ENCODE measurements at places on chromosomes 13 and 19.

DNA sequence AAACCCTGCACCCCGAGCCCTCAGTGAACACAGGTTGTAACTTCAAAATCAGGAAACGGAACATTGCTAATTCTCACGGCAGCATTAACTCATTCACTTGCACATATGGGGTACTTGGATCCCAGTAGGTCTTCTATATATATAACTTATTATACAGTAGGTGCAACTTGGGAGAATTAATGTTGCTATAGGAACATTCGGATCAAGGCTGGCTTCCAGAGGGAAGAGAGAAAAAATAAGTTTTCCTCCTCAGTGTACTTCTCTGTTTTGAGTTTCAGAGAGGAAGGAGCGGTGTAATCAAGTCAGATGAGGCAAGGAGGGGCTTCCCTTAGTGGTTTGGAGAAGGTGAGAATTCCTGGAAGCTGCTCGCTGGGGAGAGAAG lies 90.9 kb upstream of the ZNF507 start:
- DNase-seq = no peak

DNA sequence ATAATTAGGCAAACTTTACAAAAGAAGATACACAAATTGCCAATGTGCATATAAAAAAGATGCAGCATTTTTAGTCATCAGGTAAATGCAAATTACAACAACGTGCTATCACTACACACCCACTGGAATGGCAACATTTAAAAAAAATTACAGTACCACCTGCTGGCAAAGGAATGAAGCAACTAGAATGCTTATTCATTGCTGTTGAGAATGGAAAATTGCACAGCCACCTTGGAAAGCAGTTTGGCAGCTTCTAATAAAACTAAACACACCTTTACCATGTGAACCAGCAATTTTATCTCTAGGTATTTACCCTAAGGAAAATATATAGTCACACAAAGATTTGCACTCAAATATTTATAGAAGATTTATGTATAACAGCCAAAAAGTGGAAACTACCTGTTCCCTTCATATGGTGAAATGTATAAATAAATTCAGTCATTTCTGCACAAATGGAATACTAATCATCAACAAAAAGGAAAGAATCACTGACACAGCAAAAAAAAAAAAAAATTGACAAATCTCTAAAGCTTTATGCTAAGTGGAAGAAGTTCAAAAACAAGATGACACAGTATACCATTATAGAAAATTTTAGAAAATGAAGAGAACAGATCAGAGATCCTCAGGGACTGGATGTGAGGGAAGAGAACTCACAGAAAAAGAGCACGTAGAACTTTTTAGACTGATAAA lies 30.3 kb downstream of the OXGR1 start:
- peak; percentile 6 for DNase-seq

GRCh38 chr19:38433268-38433733 lies at the start of gene RYR1:
Gene RYR1, plus strand, starts transcription at chr19:38433691. Its CDS starts 139 bp downstream, at chr19:38433830.
- DNase-seq = no peak

- DNase-seq = no peak
Observed at GRCh38 chr13:41746259-41746658, 214.7 kb downstream of the VWA8 start.

DNA sequence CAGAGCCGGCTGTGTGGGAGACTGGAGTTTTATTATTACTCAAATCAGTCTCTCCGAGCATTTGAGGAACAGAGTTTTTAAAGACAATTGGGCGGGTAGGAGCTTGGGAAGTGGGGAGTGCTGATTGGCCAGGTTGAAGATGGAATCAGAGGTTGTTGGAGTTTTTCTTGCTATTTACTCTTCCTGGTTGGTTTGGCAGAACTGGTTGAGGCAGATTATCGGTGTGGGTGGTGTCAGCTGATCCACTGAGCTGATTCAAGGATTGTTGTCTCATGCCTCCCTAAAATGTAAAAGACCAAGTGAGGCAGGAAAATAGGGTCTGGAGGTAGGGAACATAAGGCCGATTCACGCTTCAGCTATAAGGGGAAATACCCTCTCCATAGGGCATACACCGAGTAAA lies 1.3 kb upstream of the TDRD12 start:
- no peak for DNase-seq

DNA sequence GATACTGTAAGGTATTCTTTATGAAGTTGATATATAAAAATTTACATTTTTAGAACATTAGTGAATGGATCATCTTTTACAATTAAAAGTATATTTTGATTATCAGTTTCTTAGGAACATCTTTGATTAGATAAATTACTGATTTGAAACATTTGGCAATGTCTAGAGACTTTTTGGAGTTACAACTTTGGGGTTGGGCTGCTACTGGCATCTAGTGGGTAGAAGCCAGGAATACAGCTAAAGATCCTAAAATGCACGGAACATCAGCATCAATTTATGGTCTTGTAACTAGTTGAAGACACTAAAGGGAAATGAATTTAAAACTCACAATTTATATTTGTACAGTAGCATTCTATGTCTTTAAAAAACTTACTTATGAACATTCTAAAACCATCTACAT lies 19.9 kb downstream of the POMP start:
- no peak for DNase-seq

DNA sequence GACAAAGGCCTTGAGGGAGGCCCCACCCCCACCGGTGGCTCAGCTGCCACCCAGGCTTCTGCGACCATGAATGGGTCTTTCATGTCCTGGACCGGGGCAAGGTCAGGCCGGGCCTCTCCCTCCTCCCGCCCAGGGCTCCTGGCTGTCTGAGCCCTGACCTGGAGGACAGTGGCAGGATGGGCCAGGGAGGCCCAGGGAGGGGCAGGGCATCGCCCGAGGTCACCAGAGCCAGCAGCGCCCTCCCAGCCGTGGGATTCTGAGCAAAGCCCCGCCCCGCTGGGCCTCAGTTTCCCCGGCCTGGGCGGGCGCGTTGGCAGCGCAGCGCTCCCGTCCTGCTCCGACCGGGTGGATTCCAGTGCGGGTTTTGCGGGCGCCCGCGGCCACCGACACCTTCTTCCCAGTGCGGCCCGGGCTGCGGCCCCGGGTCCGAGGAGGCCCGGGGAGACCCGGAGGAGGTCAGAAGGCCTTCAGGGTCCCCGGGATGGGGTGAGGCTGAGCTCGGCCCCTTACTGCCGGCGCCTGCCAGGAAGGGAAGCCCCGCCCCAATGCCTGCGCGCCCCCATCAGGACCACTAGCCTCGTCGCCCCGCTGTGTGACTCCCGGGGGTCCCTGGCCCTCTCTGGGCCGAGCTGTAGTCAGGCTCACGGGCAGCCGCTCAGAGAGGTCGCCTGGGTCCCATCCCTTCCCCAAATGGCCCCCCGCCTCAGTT lies 24.6 kb upstream of the SEMA6B start:
- peak; percentile 12 for DNase-seq

GRCh38 chr19:10424011-10424637 lies 3.8 kb downstream of the PDE4A start:
- DNase-seq = no peak

DNA sequence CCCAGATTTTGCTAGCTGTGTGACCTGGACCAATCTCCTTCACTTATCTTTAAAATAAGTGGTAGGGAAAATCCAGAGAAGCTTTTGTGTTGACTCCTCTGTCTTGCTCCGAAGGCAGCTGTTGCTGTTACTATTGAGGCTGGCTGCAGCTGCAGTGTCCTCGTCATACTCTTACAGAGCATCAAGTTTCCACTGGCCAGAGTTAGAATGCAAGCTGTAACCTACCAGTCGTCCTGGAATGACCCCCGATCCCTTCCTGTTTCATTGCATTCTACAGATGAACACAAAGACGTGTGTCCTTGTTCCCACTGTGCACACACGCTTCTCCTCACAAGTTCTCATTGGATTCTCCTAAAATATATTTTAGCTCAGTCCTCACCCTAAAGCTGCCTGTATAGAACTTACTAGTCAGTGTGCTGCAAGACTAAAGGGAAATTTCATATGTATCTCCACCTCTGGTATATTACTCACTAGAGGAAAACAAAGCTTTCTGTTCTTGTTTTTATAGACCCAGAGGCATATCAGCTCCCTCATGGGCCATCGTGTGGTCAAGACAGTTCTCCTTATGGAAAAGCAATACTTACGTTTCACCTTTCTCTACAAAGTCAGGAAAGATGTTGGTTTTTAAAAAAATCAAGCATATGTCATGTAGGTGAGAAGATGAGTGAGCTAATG lies 589.8 kb downstream of the LMO7 start:
- DNase-seq = no peak

DNA sequence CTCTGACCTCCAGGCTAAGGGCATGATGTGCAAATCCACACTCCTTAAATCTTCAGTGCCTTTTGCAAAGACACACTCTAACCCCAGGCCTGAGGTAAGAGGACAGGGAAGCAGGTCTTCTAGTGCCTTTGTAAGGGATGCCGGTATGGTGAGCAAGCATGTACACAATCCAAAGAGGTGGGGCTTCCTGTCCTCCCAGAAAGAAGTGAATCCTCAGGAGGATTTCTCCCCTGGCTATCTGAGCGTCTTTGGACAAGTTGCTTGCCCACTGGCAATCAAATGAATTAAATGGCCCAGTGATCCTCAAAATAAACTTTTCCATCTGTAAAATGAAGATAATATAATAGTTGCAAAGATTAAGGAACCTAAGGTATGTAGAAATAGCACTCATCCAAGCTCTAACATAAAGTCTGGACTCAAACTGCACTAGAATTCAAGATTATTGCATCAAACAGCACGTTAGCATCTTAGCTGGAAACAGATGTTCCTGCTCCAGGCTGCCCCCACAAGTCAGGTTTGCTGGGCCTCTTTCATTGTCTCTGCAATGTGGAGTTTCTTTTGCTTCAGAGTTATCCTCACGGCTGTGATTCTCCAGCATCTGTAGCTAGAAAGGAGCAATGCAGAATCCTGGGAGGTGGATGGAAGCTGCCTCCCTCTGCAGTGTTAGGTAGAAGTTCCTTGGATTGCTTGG lies 249.6 kb downstream of the TSHZ3 start:
- no peak for DNase-seq
